A549 treated with Hydrocortisone at 1 μM for 4 hours (cell line): ENCODE measurements at places on chromosomes 7 and 10. TPM values are rescaled to one million over a fixed set of nuclear protein-coding genes. Genes with fewer than 3 reads are reported as not detected.

CRHR2 gene
- 0.02 to 0.06 TPM (median 0.05 TPM) in 3 of 5 replicates, not detected in the others for total RNA-seq

PNLIPRP3 gene
- total RNA-seq, result 0.03 to 0.05 TPM in 2 of 5 replicates, not detected in the others

NAMPT gene
- 110 to 204 TPM (median 125 TPM) in 5 replicates for total RNA-seq

VAX1 gene
- total RNA-seq, result 1.3 to 1.6 TPM (median 1.5 TPM) in 5 replicates

GPC2 gene
- 0.60 to 1.1 TPM (median 0.95 TPM) in 5 replicates for total RNA-seq

GJC3 gene
- 0.16 TPM in 1 of 5 replicates, not detected in the others for total RNA-seq

FGF8 gene
- not detected in 5 replicates for total RNA-seq

JAKMIP3 gene
- total RNA-seq, result 0.98 to 1.2 TPM (median 1.1 TPM) in 5 replicates
